ENCODE measurements at places on chromosomes 1 and 21.

- DNase-seq = no peak
Measured at GRCh38 chr1:19747761-19748160, 52.0 kb downstream of the TMCO4 start.

DNA sequence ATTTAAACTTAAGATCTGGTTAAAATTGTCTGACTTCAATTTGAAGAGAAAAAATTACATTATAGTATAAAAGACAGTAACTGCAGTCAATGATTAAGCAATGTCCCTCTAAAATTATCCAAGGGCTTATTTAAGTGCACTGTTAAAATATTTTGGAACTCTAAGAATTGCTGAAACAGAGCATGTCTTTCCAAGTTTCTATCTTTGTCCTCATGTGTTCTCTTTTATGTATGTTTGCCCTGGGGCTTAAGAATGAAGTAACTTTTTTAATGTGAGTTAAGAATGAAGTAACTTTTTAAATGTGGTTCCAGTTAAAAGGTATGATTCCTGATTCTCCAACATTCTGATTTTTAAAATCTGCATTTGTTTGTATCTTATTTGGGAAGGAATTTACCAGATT, 69.0 kb upstream of the MARK1 start:
- peak; percentile 50 for DNase-seq

- no peak for DNase-seq
Measured at GRCh38 chr1:108664481-108664880, 3.6 kb upstream of the HENMT1 start.

- no peak for DNase-seq
Measured at GRCh38 chr21:35699361-35699760, 361.0 kb downstream of the SETD4 start.
